ENCODE measurements at places on chromosomes 7 and 10.

DNA sequence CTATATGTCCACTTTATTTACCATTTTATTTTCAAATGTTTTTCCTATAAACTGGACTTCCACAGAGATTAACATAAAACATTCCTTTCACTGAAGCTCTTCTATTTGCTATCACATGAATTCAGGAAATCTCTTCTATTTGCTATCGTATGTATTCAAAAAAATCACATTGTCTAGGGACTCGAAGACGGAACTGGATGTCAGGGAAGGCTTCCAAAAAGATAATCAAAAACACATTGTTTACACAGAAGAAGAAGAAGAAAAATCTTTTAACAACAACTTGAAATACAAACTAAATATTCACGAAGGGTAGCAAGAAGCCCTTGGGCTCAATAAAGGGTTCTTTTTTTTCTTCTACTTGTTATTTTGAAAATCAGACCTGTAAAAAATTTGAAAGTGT is 426.1 kb upstream of the LRRN3 start:
- no peak for DNase-seq

DNA sequence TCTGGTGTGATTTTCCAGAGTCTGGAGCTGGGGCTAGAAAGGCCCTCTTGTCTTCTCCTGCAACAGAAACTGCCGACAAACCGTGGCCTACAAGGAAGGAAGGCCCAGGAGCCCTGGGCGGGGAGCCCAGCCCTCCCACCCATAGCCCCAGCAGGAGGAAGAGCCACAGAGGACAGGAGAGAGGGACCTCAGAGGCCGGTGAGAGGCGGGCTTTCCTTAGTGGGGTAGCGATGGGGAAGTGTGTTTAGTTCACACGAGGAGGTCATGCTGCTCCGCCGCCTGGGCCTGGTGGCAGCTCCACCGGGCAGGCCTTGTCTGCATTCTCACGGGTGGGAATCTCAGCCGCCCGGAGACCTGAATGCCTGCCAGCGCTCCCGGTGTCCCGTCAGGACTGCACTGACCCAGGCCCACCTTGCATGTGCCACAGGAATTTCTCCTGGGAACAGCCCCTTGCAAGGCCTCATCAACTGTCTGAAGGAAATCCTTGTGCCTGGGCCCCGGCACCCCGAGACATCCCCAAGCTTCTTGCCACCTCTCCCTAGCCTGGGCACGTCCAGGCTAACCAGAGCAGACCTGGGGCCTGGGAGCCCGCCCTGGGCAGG is 50.9 kb downstream of the ZNF467 start:
- no peak for DNase-seq

- no peak for DNase-seq
Observed at GRCh38 chr7:127819975-127820731, 168.2 kb downstream of the SND1 start.

- no peak for DNase-seq
Observed at GRCh38 chr10:88116971-88117626, 253.7 kb downstream of the PTEN start.

Measured in effector CD4-positive, alpha-beta T cell (primary cell).